GM06990 (cell line): ENCODE measurements at places on chromosomes 12 and 14.

DNA sequence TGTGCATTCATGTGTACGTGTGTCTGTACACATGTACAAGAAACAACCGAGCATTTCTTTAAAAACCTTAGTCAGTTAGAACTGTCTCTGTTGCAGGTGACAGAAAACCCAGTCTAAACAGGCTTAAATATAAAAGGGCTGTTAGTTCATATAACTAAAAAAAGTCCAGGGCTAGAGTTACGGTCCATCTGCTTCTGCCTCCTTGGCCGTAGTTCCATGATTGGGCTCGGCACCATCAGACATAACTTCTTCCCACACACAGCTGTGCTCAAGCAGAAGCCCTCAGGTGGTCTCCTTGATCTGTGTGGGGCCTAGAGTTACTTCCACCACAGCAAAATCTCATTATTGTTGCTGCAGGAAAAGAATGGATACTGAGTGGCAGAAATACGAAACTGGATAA, 34.6 kb downstream of the CKB start:
- no peak for DNase-seq

GRCh38 chr12:62738105-62738504, 196.8 kb downstream of the PPM1H start:
- DNase-seq, result no peak

DNA sequence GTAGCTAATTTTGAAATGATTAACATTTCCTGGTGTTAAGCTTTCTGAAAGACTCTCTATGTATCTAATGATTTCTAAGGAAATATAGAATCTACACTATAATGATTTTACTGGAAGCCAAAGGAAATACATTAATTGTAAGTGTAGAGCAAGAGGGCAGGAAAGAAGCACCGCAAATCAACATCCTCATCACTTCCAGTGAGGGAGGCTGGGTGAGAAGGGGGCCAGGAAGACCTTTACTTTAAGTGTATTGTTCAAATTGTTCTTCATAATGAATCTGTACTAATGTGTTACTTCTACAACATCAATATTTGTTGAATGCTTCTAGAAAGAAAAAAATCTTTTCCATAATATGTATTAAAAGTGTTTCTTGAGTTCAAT, 65.3 kb upstream of the DACT1 start:
- no peak for DNase-seq

DNA sequence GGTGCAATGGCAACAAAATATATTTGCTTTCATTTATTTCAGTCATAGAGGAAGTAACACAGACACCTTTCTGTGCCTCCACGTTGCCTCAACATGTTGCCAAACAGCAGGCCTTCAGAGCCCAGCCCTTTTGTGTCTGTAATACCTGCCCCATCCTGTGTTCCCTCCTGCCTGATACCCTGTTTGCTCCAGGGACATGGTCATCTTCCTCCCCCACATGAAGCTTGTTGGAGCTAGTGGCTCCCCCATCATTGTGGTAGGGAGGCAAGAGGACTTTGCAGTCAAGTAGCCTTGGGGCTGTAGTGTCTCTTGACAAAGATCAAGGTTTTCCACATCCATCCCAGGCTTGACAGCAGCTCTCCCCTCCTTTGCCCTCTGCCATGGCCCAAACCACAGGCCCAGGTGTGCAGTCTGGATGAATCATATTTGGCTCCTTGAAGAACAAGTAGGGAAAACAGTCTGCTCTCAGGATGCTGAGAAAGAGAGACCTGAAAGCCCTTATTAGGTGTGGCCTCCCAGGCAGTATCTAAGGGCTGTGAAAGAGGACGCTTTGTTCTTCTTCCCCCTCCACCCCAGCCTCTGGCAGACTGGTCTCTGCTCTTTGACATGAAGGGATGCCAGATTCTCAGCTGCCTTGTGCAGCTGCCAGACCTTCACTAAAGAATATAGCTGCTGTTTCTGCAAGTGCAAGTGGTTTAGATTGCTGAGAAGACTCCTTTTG, 329.0 kb downstream of the C12orf75 start:
- DNase-seq, result no peak

DNA sequence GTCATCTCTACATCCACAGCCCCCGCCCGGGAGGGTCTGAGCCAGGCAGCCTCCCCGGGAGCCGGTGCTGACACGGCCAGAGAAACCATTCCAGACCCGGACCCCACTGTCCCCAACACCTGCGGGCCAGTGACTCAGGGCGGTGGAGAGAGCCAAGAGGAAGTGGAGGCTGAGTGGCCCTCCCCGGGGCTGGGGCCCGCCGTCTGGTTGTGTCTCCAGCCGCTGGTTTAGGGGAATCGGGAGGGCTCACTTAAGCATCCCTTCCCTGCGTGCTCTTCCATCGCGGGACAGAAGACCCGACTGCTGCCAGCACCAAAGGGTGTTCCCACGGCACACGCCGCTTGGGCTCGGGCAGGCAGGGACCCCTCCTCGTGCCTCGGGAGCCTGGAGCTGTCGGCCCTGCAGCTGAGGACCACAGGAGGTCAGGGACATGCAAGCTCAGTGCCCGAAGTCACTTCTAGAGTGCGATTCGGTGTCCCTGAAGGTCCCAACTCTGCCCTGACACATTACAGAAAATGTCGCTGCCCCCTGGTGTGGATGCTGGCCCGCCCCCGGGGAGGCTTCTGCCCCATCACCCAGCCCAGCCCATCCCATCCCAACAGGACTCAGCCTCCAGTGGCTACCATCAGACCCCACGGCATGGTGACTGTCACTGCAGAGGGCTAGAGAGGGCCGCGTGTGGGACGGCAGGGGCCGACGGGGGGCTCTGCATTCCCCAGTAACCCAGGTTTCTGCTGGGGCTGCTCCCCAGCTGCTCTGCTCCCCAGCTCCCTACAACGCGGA, 50.8 kb downstream of the GALNT9 start:
- no peak for DNase-seq

GRCh38 chr12:95529693-95530225, 21.5 kb downstream of the USP44 start:
- DNase-seq, result no peak

GRCh38 chr12:109461049-109461845, 15.9 kb downstream of the KCTD10 start:
- no peak for DNase-seq

DNA sequence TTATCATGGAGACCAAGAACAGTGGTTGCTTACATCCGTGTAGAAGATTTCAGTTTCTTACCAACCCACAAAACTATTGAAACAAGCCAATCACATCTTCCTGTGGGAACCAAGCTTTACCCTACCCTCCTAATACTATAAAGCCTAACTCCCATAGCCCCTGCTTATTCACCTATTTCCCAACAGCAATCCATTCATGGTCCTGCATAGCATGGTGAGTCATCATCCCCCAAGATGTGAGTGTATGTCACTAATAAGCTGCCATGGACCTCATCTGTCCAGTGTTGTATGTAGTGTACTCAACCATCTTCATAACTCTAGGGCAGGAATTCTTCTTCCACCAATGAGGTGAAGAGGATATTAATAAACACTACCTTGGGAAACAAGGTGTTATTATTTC, 1620.4 kb upstream of the FLRT2 start:
- DNase-seq, result no peak

DNA sequence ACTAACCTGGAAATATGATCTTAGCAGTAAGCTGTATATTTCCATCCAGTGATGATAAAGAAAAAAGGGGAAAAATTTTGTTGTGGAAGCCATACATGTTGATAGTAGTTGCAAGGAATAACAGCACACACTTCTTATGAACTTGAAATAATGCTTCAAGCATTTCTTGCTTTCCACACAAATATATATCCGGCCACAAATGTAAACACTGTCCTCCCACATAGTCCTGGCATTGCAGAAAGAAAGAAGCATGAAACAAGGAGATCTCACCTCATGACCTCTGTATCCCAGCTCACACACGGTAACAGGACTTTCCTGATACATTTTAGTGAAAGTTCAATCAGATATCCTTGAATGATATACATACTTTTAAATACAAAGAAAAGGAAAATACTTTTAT, 56.0 kb downstream of the LLPH start:
- DNase-seq, result no peak

GRCh38 chr12:76583301-76583700, 23.7 kb upstream of the OSBPL8 start:
- DNase-seq, result no peak

- DNase-seq, result no peak
Measured at GRCh38 chr12:57637364-57637763, 4.4 kb upstream of the B4GALNT1 start.
